ENCODE measurements at places on chromosomes 4 and X. TPM values are rescaled to one million over a fixed set of nuclear protein-coding genes. Genes with fewer than 3 reads are reported as not detected.

INTS6L gene
- 38.6 TPM for total RNA-seq

CT83 gene
- not detected for total RNA-seq

LUZP4 gene
- not detected for total RNA-seq

ADGRA3 gene
- 1.8 TPM for total RNA-seq

STS gene
- 0.52 TPM for total RNA-seq

TMEM150C gene
- not detected for total RNA-seq

COL25A1 gene
- total RNA-seq, result 1.2 TPM

MAP7D2 gene
- total RNA-seq, result 0.16 TPM

OTC gene
- total RNA-seq, result not detected

PLAC1 gene
- total RNA-seq, result not detected

USP17L21 gene
- total RNA-seq, result not detected

PAGE2B gene
- total RNA-seq, result not detected

TMEM35A gene
- total RNA-seq, result not detected

CENPVL2 gene
- not detected for total RNA-seq

MAGEA8 gene
- total RNA-seq, result not detected

SYN1 gene
- 1.2 TPM for total RNA-seq

TACR3 gene
- not detected for total RNA-seq

ZXDA gene
- 14.6 TPM for total RNA-seq

CLDN22 gene
- not detected for total RNA-seq

AADAT gene
- total RNA-seq, result not detected

RELL1 gene
- total RNA-seq, result 27.9 TPM

TMEM31 gene
- total RNA-seq, result not detected

WDR17 gene
- 0.63 TPM for total RNA-seq

CXCL11 gene
- not detected for total RNA-seq

TKTL2 gene
- total RNA-seq, result not detected

RWDD4 gene
- 12.9 TPM for total RNA-seq

ATOH1 gene
- total RNA-seq, result not detected

PNCK gene
- total RNA-seq, result not detected

PLXNA3 gene
- total RNA-seq, result 49.5 TPM

SOWAHB gene
- total RNA-seq, result not detected

SLC9B1 gene
- total RNA-seq, result 7.3 TPM

RENBP gene
- total RNA-seq, result 17.8 TPM

OFD1 gene
- total RNA-seq, result 119 TPM

AVPR2 gene
- not detected for total RNA-seq

MAGEC1 gene
- not detected for total RNA-seq

SPINK2 gene
- total RNA-seq, result 34.9 TPM

USP17L17 gene
- not detected for total RNA-seq

Data from naive thymus-derived CD8-positive, alpha-beta T cell (primary cell).